ENCODE measurements at places on chromosomes 2 and 18.

GRCh38 chr2:9668687-9669345 is 38.0 kb upstream of the YWHAQ start:
- DNase-seq: no peak

DNA sequence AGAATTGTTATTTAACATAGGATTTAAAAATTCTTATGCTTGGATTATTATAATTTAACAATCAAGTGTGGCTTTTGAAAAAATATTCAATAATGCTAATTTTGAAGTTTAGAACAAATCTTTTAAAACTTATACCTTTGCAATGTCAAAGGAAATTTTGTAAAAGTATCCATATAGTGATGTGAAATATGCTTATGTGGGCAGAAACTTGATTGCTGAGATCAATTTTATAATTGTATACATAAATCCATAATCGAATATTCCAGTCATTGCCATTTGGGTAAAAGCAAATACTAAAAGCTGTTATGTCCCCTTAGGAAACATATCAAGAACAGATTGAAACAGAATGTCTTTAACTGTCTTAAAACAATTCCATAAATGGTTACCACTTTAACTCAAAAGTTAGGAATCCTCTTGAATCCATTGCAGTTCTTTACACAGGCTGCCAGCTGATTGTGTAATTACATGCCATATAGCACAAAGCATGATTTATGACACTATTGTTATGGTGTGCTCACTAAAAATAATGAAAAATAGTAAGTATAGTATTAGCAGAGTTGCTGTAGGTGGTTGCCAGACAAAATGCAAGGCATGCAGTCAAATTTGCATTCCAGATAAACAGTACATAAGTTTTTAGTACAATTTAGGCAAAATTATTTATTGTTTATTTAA is 24.2 kb downstream of the PLCL1 start:
- no peak for DNase-seq

- peak; percentile 24 for DNase-seq
Observed at GRCh38 chr2:112121682-112122254, 16.4 kb upstream of the FBLN7 start.

GRCh38 chr2:68835621-68836020 is 35.6 kb downstream of the BMP10 start:
- DNase-seq: no peak

GRCh38 chr2:199206536-199206935 is 251.2 kb downstream of the SATB2 start:
- no peak for DNase-seq
